ENCODE measurements at places on chromosomes 7 and 10. TPM values are rescaled to one million over a fixed set of nuclear protein-coding genes. Genes with fewer than 3 reads are reported as not detected.

NEUROG3 gene
- total RNA-seq = not detected

- no peak for DNase-seq
- H3K36me3 ChIP-seq = no peaks in the 10 kb centered on the region
- no peak overlapping the region for H3K27ac ChIP-seq
- no peaks in the 10 kb centered on the region for H3K4me1 ChIP-seq
- no peak overlapping the region for H3K4me3 ChIP-seq
Measured at GRCh38 chr10:56269181-56269580, 91.9 kb downstream of the ZWINT start.

- H3K4me1 ChIP-seq = peaks cover 3% of the 10 kb centered on the region
- no peak overlapping the region for H3K4me3 ChIP-seq
- no peak overlapping the region for H3K27ac ChIP-seq
- H3K27me3 ChIP-seq = no peaks in the 10 kb centered on the region
- DNase-seq = no peak
Measured at GRCh38 chr7:138032770-138033169, 30.9 kb upstream of the CREB3L2 start.

- H3K27me3 ChIP-seq = no peaks in the 10 kb centered on the region
- no peak overlapping the region for H3K4me3 ChIP-seq
- no peaks in the 10 kb centered on the region for H3K4me1 ChIP-seq
- DNase-seq = no peak
Measured at GRCh38 chr7:158035343-158035742, 552.3 kb downstream of the PTPRN2 start.

ACHE gene
- total RNA-seq = 17.6 TPM

DNA sequence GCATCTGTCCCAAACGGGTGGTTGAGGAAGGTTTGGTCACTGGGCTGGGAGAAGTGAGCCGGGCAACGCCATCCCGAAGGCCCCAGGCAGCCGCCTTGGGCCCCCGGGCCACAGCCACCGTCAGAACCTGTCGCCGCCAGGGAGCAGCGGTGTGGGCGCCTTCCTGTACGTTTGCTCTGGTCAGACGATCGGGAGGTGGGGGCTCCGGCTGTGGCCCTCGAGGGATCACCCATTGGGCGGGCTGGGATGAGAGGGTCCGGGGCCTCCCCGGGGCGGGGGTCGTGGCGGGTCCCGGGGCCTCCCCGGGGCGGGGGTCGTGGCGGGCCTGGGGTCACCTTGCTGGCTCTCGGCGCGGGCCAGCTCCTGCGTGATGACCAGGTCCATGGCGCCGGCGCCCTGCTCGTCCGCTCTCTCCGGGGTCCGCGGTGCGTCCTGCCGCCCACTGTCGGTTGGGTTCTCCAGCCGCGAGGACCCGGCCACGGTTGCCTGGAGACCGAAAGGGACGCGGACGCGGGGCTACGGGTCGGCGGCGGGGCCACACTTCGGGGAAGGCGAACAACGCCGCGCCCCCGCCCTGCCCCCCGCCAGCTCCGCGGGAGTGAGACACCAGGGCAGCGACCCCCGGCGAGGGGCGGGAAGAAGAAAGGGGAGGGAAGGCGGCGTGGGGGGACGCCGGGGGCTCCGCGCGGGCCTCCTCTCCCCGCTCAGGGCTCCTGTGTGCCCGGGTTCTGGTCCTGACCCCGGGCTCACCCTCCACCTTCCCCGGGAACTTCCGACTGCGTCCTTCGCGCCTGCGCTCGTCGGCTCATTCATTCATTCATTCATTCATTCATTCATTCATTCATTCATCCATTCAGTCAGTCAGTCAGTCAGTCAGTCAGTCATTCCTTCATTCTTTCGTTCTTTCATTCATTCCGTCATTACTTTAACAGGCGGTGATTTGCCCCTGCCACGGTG lies at the start of gene CFAP46:
Gene CFAP46, minus strand, starts transcription at position 470 of the 957 bp plus-strand sequence. Its CDS starts 86 bp downstream, at position 384.
- H3K4me1 ChIP-seq = peaks cover 15% of the 10 kb centered on the region
- H3K36me3 ChIP-seq = no peaks in the 10 kb centered on the region
- no peak within 1 kb of the TSS for H3K27ac ChIP-seq
- H3K27me3 ChIP-seq = peaks cover 8% of the 10 kb centered on the region

DNA sequence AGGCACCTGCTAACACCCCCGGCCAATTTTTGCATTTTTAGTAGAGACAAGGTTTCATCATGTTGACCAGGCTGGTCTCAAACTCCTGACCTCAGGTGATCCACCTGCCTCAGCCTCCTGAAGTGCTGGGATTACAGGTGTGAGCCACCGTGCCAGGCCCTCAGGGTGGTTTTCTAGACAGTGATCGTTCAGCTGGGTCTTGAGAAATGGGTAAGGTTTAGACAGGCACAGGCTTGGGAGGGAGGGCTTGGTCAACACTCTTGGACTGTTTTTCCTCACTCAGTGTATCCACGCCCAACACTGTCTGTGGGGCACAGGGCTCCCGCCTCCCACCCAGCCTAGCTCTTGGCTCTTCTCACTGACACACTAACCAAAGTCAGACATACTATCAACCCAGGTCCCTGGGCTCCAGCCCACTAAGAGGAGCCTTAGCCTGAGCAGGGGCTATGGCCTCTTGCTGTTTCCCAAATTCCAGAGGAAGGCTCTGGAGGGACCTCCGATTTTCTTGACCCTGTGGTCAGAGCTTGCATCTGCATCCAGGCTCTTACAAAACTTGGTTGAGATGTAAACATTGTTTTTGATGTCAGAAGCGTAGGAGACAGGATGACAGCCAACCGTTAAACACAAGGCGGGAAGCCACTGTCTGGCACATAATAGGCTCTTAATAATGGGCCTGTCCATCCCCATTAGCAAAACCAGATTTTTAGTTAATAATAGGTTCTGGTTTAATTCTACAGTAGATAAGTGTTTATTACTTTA lies 143.9 kb downstream of the PRKAG2 start:
- H3K4me1 ChIP-seq = peaks cover under 1% of the 10 kb centered on the region
- DNase-seq = no peak
- H3K36me3 ChIP-seq = peaks cover 2% of the 10 kb centered on the region
- H3K27ac ChIP-seq = no peak overlapping the region

GRID2IP gene
- total RNA-seq = 0.05 TPM

TMEM225B gene
- total RNA-seq = 0.28 TPM

DNA sequence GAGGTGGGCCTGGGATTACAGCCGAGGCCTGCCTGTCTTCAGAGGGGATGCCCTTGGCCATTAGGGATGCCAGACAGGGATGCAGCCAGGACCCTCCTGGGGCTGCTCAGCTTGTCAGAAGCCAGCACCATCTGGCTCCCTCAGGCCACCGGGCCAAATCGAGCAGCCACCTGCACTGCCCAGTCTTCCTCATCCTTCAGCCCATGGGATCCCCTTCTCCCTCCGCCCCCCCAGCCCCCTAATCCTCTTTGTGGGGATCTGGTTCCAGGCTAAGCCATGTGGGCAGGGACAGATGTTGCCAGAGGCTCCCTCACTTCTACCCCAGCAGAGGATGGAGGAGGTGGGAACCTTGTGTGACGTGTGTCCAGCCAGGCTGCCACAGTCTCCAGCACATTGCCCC lies 137.4 kb upstream of the PPIF start:
- no peaks in the 10 kb centered on the region for H3K27me3 ChIP-seq
- H3K4me1 ChIP-seq = no peaks in the 10 kb centered on the region
- H3K36me3 ChIP-seq = peaks cover 15% of the 10 kb centered on the region
- no peak overlapping the region for H3K4me3 ChIP-seq
- H3K27ac ChIP-seq = no peak overlapping the region

DNA sequence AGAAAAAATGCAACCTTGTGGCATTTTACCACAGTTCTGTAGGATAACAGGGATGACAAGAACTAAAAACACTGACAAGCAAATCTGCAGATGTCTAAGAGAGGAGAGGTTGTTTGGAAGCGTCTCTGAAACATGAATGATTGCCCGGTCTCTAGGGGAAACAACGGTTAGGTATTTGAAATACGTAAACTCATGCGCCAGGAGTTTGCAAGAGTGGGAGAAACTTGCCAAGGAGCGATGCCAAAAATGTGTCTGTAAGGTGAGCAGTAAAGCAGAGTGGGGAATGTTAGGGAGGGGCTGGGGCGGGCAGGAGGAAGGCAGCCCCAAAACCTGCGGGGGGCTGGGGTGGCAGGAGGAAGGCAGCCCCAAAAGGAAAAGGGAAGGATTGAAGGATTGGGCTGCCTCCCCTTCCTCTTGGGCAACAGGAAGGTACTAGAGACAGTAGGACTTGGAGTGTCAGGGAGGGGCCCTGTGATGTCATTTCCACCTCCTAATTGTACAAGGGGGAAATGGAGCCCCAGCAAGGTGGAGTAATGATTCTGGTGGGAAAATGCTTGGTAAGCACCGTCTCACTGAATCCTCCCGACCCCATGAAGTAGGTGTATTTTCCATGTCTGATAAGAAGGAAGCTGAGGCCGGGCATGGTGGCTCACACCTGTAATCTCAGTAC lies 33.2 kb upstream of the PLEKHA1 start:
- H3K36me3 ChIP-seq = no peaks in the 10 kb centered on the region
- H3K4me3 ChIP-seq = no peak overlapping the region
- no peaks in the 10 kb centered on the region for H3K4me1 ChIP-seq
- no peak overlapping the region for H3K27ac ChIP-seq
- H3K27me3 ChIP-seq = no peaks in the 10 kb centered on the region
- no peak for DNase-seq

DNA sequence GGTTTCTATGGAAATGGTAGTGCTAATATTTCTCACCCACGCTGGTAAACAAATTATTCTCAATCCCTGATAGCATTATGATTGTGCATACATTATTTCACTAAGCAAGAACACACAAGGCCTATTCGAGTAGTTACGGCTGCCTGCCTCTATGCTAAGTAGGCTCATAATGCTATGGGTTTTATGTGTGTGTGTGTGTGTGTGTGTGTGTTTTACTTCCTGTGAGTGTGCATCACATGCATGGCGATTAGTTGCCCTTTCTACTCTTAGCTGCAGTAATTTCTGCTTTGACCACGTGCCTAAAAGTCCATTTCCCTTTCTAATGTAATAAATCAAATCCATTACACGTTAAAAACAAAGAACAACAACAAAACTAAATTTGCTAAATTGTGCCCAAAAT lies 117.0 kb downstream of the CHCHD3 start:
- no peaks in the 10 kb centered on the region for H3K4me1 ChIP-seq
- H3K36me3 ChIP-seq = no peaks in the 10 kb centered on the region
- H3K27ac ChIP-seq = no peak overlapping the region

DNA sequence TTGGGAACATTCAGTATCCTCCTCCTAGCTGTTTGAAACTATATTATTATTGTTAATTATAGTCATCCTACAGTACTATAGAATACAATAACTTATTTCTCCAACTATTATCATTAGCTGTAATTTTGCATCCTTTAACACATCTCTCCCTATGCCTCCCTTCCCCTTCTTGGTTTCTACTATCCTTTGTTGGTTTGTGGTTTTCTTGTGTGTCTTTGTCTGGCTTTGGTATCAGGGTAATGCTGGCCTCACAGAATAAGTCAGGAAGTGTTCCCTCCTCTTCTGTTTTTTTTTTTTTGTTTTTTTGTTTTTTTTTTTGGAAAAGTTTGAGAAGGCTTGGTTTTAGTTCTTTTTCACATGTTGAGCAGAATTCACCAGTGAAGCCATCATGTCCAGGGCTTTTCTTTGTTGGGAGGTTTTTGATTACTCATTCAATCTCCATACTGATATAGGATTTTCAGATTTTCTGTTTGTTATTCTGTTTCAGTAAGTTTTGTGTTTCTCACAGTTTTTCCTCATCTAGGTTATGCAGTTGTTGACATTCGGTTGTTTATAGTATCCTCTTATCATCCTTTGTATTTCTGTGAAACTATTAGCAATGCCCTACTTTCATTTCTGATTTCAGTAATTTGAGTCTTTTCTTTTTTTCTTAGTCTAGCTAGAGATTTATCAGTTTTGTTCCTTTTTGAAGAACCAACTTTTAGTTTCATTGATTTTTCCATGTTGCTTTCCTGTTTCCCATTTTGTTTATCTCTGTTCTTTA lies 21.6 kb downstream of the C1GALT1 start:
- H3K27me3 ChIP-seq = no peaks in the 10 kb centered on the region
- no peak for DNase-seq
- no peaks in the 10 kb centered on the region for H3K36me3 ChIP-seq
- no peaks in the 10 kb centered on the region for H3K4me1 ChIP-seq

DNA sequence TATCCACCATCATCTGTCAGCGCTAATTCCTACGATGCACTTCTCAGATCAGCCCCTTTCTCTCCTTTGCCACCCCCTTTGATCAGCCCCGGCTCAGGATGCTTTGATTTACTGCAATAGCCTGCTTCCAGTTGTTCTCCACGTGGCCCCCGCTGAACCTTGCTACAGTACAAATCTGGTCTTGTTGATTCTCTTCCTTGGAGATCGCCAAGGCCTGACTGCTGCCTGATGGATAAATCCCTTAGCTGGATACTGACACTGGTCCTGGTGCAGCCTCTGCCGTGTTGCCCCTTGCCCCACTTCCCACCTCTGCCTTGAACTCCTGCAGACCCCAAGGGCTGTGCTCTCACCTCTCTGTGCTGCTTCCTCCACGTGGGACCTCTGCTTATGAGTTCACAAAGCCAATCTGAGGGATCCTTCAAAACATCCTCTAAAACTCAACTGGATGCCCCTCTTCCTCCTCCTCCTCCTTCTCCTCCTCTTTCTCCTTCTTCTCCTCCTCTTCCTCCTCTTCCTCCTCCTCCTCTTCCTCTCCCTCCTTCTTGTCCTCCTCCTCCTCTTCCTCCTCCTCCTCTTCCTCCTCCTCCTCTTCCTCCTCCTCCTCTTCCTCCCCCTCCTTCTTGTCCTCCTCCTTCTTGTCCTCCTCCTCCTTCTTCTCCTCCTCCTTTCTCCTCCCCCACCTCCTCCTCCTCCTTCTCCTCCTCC lies 15.3 kb downstream of the PLXNA4 start:
- DNase-seq = no peak
- no peak overlapping the region for H3K4me3 ChIP-seq
- no peak overlapping the region for H3K27ac ChIP-seq
- H3K36me3 ChIP-seq = no peaks in the 10 kb centered on the region
- H3K4me1 ChIP-seq = no peaks in the 10 kb centered on the region

DNA sequence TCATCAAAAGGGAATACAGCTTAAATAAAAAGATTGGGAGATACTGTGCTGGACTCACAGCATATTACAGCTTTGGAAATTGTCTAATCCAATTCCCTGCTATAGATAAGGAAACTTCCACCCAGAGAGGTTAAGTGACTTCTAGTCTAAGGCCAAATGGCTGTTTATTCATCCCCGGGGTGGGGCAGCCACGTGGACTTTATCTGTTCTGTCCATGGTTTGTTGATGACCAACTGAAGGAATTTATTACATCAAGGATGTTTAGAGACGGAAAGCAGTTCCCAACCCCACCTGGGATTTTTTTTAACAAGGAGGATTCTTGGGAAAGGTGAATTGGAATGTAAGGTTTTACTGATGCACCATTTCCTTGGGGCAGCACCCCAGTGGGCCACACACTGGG lies 88.6 kb downstream of the ATXN7L1 start:
- no peak for DNase-seq
- H3K27ac ChIP-seq = no peak overlapping the region
- no peaks in the 10 kb centered on the region for H3K36me3 ChIP-seq
- H3K4me3 ChIP-seq = no peak overlapping the region
- H3K27me3 ChIP-seq = no peaks in the 10 kb centered on the region

GRCh38 chr10:109587366-109587765 lies 335.9 kb downstream of the XPNPEP1 start:
- no peaks in the 10 kb centered on the region for H3K27me3 ChIP-seq
- H3K36me3 ChIP-seq = no peaks in the 10 kb centered on the region
- no peaks in the 10 kb centered on the region for H3K4me1 ChIP-seq
- no peak overlapping the region for H3K27ac ChIP-seq
- no peak overlapping the region for H3K4me3 ChIP-seq

All from liver (tissue), 10 donors.